ENCODE measurements at places on chromosomes 6 and 20.

DNA sequence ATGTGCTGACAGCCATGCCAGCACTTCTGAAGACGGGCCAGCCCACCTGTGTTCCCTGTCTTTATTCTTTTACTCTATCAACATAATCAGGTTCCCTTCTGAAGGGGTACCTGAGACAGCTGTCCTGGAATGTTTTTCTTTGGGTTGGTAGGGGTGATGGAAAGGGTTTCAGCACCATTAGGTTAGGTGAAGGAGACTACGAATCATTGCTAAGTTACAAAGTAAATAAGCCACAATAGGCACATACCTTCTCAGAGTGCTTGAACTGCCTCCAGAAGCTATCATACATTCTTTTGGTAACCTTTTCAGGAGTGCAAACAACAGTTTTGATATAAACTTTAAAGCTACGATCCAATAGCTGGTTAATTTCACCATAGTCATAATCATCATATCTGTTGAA is 106.3 kb downstream of the SESN1 start:
- no peak for DNase-seq

- no peak for DNase-seq
These were observed 439.3 kb upstream of the SULF2 start for GRCh38 chr20:48224533-48225050.

DNA sequence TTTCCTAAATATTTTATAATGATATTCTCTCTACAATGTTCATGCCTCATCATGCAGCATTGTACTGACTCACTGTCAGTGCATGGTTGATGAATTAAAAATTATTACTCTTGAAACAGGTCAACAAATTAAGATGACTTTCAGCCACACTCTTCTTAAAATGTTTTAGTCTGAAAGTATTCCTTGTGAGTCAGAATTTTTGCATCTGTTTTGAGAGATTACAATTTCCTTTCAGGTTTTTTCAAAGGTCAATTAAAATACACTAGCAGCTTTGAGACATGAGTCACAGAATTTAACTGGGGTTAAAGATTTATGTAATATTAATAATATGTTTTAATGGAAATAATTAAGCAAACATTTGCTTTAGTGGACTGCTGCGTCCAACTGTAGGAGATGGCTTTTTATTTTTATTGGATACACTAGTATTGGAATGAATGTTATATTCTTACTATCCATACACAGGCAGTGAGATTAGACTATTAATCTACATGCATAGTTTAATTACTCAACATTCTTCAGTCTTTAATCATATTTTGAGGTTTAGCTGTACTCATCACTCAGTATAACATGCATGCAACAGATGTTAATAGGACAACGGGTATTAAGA is 9.7 kb downstream of the COL12A1 start:
- no peak for DNase-seq

DNA sequence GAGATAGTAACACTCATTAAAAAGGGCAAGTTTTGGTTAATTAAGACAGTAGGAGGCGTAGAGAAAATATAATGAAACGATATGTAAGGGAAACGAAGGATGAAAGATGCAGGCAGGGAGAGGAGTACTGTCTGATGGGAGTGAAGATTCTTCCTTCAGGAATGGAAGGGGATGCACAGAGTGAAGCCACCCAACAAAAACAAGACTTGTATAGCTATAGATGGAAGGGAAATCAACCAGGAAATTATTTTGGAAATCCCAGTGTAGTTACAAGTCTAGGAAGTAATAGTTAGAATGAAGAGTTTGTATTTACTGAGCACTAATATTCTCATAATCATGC is 19.7 kb upstream of the HLA-DRB1 start:
- DNase-seq: no peak

- DNase-seq: peak; percentile 16
These were observed 31.9 kb downstream of the NTSR1 start for GRCh38 chr20:62740286-62741141.

DNA sequence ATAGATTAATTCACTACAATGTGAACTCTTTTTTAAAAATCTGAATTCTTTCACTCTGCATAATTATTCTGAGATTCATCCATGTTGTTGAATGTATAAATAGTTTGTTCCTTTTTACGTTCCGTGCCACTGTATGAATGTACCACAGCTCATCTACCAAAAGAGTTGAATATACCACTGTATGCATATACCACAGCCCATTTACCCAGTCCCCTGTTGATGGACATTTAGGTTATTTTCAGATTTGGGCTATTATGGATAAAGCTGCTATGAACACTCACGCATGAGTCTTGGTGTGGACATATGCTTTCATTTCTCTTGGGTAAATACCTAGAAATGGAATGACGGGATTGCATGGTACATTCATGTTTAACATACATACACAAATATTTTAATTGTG is 28.2 kb downstream of the PNPLA1 start:
- no peak for DNase-seq

- no peak for DNase-seq
These were observed 242.8 kb upstream of the TCF21 start for GRCh38 chr6:133645966-133646740.

GRCh38 chr20:51036827-51037531 is 14.1 kb upstream of the KCNG1 start:
- no peak for DNase-seq

- DNase-seq: no peak
These were observed 33.1 kb downstream of the MOCS1 start for GRCh38 chr6:39901116-39901655.

DNA sequence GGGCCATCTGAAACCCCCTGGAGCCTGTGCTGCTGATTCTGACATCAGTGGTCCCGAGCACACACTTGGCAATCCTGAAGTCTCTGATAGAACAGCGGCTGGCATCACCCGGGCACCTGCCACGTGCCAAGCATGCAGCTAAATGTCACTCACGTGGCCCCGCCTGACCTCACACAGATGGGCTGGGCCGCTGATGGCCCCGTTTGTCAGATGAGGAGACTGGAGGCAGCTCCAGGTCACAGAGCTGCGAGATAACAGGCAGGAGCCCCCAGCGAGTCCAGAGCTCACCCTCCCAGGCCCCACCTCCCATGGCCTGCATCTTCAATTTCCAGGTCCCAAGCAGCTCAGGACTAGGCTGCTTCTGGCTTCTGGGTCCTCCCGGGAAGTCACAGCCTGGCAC is 67.2 kb downstream of the YTHDF1 start:
- no peak for DNase-seq

DNA sequence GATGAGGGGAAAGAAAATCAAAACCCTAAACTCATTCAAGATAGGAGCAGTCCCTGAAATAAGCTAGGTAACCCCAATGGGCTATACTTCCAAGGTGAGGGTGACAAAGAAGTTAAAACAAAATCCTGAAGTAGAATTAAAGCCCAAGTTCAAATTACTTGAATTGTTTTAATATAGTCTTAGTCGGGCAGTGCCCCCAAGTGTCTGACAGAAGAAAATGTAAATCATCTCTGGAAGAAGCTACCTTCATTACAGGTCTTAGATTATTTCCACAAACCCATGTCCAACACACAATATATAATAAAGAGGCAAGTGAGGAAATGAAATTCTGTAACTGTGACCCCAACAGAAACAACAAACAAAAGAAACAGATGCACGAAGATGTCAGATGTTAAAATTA is 36.8 kb upstream of the L3MBTL3 start:
- no peak for DNase-seq

DNA sequence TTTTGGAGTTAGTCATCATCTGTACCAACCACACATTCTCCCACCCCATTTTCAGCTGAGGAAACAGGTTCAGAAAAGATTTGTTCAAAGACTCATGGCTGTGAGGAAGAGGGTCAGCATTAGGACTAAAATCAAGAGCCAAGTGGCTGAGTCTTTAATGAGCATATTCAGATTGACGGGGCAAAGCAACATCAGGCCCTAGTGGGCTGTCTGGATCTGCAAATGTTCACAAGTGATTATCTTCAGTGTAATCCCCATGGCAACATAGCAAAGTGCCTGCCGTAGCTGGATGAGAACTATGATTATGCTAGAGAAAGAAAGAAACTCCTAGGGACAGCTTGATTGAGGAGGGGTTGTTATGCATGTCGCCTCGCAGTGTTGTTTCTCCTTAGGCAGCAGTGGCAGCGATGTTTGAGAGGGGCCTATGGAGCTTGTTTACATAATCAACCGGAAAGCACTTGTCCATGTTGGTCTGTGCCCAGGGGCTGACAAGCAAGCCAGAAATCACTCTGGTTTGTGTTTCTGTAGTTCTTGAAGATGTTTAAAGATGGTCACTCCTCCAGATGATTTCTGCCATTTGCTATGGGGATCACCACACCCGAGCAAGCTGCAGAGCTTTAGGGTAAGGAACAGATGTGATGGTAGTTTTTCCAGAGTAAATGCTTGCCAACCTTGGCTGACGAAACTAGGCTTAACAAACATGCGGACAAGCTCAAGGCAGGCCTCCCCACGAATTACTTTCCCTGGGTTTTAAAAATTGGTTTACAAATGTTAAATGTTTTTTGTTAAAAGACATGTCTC is 124.3 kb upstream of the MLIP start:
- DNase-seq: no peak

GRCh38 chr6:35363293-35363750 is 21.0 kb downstream of the PPARD start:
- DNase-seq: peak; percentile 38

DNA sequence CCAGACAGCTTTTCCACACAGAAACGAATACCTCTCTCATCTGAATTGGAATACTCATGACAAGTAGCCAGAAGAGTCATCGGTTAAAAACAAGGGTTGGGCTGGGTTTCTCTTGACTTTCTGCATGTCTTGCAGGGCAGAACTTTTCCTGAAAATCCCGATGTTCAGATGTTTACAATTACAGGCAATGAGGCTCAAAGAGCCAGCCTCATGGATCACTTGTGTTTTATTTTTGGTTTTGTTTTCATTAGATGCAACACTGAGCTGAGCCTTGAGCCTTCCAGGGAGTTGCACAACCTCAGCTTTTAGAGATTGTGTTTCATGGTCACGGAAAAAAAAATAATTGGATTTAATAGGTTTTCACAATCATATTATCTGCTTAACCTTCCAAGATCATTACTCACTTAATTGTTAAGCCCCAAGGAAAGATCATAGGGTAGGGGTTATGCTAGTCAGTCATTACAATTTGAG is 288.1 kb upstream of the PRDM1 start:
- no peak for DNase-seq

- DNase-seq: no peak
These were observed 12.4 kb downstream of the UQCC2 start for GRCh38 chr6:33699131-33699530.

- DNase-seq: no peak
These were observed 53.9 kb downstream of the ERMARD start for GRCh38 chr6:169805242-169805838.

- no peak for DNase-seq
These were observed 27.0 kb upstream of the SLC32A1 start for GRCh38 chr20:38697306-38697705.

- no peak for DNase-seq
These were observed 116.3 kb upstream of the AFDN start for GRCh38 chr6:167710363-167710920.

DNA sequence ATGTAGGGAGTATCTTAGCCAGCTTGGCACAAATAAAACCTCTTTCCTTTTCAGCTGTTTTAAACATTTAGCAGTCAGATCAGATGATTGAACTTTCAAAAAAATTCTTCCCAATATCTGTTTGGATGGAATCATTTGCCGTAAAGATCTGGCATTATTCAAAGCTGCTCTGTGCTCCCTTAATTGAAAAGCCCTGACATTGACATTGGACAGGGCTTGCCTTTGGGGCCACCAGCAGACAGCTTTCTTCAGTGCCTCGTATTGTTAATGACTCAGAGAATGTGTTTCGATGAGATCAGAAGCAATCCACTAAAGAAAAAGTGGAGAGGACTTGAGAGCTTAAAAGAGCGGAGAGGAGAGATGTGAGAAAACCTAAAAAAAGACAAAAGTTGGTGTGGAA is 343.5 kb downstream of the NRN1 start:
- DNase-seq: no peak

DNA sequence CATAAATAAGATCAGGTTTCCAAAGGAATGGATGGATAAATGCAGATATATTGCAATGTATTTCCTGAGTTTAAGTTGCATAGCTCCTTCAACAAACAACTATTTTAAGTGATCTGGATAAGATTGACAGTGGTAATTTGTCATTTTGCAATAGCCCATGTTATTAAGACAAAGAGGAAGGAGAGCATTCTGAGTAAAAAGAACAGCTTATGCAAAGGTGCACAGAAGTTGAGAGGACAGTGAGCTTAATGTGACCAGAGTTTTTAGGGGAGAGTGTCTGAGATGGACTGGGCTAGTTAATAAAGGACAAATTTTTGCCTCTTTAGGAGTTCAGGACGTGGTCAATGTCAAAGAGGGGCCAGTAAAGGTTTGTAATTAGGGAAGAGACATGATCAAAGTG is 48.8 kb upstream of the FBXO30 start:
- DNase-seq: no peak

- DNase-seq: no peak
These were observed 156.2 kb downstream of the BCAS1 start for GRCh38 chr20:53914091-53914780.

- DNase-seq: no peak
These were observed 385.5 kb downstream of the HDGFL1 start for GRCh38 chr6:22954749-22955385.

GRCh38 chr20:36656733-36657132 is 10.7 kb upstream of the SLA2 start:
- DNase-seq: no peak

- no peak for DNase-seq
These were observed 214.0 kb downstream of the CLIC5 start for GRCh38 chr6:45801471-45802289.

DNA sequence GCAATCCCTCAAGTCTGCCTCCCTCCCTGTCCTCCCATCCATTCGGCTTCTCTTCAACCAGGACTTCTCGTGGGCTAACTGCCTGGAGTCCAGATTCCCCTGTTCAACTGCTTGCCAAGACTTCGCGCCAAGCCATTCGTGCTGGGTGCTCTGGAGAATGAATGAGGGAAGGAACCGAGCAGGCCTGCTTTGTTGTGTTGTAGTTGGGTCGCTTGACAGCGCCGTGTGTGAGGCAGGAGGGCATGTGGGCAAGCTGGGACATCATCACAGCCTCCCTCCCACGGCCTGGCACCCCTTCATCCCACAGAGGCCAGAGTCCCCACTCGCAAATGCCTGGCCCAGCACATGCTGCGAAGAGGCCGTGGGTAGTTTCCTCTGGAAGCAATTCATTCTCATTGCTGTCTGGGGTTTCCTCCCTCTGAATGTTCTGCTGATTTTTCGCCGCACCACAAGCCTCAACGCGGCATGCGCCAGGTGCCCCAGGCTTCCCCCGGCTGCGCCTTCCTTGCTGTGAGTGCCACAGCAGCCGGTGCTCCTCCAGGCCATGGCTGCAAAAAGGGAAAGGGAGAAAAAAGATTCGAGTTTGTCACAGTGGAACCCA is 336.0 kb downstream of the QKI start:
- DNase-seq: no peak

All from glutamatergic neuron (in vitro differentiated cells).